ENCODE measurements at places on chromosomes 1 and 21.

DNA sequence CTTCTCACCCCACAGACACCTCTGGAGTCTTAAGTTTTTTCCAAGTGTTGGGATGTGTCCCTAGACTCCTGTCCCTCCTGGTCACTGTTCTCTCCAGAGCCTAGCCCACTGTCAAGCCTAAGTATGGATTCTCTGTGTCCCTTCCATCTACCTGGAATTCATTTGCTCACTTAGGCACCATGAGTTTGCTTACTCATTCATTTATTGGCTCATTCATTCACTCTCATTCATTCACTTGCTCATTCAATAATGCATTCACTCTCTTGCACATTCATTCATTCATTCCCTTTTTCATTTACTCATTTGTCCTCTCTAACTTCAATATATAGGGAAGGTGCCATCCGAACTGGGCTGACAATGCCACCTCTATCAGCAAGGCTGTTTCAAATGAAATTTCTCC, 1.6 kb downstream of the S100A16 start:
- no peak for DNase-seq

DNA sequence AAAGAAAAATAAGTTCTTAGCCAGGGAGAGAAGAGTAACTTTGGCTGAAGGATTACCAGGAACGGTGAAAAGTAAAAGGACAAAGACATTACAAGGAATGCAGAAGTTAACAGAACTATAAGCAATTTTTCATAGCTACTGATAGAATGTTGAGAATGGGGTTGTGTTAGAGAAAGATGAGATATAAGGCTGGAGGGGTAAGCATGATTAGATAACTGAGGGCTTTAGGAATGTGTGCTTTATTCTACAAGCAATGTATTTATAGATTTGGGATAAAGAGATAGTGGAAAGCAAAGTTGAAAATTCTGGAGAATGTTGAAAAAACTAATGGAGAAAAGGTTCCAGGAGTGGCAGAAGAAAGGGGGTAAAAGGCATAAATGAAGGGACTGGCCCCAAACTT, 65.4 kb upstream of the PTCH2 start:
- no peak for DNase-seq

DNA sequence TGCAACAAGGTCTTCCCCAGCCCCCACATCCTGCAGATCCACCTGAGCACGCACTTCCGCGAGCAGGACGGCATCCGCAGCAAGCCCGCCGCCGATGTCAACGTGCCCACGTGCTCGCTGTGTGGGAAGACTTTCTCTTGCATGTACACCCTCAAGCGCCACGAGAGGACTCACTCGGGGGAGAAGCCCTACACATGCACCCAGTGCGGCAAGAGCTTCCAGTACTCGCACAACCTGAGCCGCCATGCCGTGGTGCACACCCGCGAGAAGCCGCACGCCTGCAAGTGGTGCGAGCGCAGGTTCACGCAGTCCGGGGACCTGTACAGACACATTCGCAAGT, 3.8 kb downstream of the ZBTB18 start:
- no peak for DNase-seq

- no peak for DNase-seq
These were observed 28.8 kb upstream of the WASF2 start for GRCh38 chr1:27518808-27519207.

GRCh38 chr1:232705815-232706575, 76.1 kb upstream of the SIPA1L2 start:
- no peak for DNase-seq

- no peak for DNase-seq
These were observed 95.9 kb downstream of the RASAL2 start for GRCh38 chr1:178189814-178190213.

DNA sequence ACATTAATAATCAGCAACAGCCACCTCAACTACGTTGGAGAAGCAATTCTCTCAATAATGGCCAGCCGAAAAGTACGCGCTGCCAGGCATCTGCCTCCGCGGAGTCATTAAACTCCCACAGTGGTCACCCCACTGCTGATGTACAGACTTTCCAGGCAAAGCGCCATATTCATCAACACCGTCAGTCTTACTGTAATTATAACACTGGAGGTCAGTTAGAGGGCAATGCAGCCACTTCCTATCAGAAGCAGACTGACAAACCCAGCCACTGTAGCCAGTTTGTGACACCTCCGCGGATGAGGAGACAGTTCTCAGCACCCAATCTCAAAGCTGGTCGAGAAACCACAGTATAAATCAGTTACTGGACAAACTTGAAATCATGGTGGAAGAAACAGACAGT, 93.9 kb downstream of the KIF1B start:
- DNase-seq, result no peak

GRCh38 chr1:153688276-153688675, 9.8 kb downstream of the NPR1 start:
- DNase-seq, result no peak

DNA sequence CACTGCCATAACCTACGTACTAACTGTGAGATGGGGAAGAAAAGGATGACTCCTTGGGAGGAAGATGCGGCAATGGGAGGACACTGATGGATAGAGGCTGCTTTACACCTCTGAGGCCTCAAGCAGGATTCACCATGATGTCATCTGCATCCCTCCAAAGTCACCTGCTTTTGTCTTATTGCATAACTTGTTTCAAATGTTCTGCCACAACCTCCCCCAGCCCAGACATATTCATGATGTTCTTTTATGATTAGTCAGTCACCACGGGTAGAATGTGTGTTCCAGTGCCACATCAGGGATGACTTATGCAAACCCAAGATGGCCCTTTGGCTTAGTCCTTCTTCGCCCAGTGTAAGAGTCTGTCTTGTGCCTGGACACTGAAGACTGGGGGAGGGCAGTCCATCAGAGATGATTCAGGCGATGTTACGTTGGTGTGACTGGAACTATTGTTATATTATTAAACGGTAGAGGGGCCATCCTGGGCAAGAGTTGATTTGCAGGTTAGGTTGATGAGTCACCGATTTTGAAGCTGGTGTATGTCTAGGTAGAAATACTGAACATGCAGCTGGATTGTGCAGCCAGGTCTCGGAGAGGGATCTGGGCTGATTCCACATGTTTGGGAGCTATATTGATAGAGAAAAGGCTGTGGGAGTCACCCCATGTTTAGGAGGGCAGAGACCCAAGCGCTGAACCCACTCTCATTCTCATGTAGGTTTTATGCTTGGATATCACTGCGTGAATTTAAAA, 32.6 kb downstream of the RYR2 start:
- DNase-seq, result no peak

DNA sequence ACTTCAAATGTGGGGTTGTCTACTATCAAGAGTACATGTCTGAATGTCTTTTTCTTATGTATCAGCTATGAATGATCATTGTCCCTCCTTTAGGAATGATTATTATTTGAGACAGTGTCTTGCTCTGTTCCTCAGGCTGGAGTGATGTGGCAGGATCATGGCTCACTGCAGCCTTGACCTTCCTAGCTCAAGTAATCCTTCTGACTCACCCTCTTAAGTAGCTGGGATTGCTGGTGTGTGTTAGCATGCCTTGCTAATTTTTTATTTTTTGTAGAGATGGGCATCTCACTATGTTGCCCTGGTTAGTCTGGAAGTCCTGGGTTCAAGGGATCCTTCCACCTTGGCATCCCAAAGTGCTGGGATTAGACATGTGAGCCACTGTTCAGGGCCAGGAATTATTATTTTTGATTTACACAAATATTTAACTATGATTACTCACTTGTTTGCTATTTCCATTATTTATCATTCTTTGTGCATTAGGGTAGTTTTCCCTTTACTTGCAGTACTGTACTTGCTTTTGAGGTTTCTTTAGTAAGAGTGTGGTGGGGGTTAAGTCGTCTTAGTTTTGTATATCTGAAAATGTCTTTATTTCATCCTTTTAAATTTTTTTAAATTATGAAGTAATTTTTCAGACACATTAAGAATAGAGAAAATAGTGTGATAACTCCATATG, 12.8 kb downstream of the S100A7 start:
- no peak for DNase-seq

DNA sequence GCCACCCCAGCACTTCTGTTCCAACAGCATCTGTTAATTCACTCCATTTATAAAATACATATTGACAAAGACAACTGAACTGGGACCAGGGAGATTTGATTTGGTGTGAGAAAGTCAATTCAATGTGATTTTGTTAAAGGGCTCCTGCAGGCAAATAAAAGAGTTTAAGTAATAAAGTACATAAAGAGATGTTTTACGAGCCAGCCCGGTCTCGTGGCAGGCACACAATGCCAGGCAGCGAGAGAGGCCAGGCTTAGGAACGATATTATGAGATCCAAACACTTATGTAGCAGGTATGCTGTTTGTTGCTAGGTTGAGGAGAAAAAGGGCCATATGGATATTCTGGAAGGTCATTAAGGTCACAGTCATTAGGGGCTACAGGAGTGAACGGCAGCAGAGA, 227.1 kb downstream of the KCTD3 start:
- no peak for DNase-seq

DNA sequence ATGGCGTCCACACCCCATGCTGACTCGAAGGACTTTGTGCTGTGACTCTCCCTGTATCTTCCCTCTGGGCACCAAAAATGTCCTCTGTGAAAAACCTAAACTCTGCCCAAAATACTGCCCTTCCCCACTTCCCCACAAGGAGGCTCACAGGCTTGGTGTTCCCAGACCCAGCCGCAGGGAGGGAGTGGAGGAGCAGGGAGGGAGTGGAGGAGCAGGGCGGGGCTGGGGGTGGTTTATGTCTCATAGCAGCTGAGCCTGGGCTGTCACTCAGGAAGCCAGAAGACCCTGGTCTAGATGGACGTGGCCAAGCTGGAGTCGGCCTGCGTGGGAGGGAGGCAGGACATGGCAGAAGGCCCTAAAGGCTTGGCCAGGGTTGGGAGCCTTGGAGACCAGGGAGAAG, 461.7 kb downstream of the PTPRU start:
- DNase-seq, result no peak

- no peak for DNase-seq
These were observed 1.1 kb upstream of the EPHA2 start for GRCh38 chr1:16156848-16157495.

- no peak for DNase-seq
These were observed 54.1 kb upstream of the GPR37L1 start for GRCh38 chr1:202068596-202068995.

GRCh38 chr1:246827396-246827795, 103.2 kb downstream of the SCCPDH start:
- no peak for DNase-seq

All from activated effector memory CD4-positive, alpha-beta T cell treated with Interleukin-2 at 50 U/mL for 16 hours (primary cell).